ENCODE measurements at places on chromosomes 1 and 21.

GRCh38 chr1:48841966-48842365 is 65.3 kb upstream of the BEND5 start:
- no peak for DNase-seq

DNA sequence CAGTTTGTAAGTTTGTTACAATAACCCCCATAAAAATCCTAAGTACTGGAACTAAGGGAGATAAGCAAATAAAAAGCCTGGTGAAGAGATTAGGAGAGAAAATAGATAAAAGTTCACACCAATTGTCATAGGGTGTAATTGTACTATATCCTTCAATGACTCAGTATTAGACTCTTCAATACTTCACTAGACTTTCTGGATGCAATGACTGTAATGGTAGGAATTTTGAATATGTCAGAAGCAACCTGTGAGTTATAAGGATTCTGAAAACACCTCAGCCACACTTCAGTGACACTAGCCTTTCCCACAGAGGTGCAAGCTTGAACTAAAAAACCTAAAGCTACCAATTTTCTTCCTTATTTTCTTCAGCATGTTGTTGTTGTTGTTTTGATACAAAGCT is 147.9 kb downstream of the PTGER3 start:
- no peak for DNase-seq

GRCh38 chr1:81023187-81023724 is 777.5 kb upstream of the ADGRL2 start:
- no peak for DNase-seq

DNA sequence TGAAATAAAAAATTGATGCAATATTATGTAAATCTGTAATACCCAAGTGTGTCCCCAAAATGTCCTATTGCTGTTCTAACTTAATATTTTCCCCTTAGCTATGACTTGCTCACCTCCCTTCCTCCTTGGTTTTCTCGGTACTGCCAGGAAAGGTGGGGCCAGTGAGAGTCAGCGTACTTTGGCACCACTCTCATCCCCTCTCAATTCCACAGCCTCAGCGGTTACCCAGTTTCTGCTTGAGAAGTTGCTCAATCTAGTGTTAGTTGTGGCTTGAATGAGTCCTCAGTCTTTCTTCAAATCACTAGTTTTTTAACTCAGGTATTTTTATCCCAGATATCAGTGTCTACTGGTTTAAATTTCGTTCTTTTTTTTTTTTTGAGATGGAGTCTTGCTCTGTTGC is 32.3 kb downstream of the BCAS2 start:
- no peak for DNase-seq

DNA sequence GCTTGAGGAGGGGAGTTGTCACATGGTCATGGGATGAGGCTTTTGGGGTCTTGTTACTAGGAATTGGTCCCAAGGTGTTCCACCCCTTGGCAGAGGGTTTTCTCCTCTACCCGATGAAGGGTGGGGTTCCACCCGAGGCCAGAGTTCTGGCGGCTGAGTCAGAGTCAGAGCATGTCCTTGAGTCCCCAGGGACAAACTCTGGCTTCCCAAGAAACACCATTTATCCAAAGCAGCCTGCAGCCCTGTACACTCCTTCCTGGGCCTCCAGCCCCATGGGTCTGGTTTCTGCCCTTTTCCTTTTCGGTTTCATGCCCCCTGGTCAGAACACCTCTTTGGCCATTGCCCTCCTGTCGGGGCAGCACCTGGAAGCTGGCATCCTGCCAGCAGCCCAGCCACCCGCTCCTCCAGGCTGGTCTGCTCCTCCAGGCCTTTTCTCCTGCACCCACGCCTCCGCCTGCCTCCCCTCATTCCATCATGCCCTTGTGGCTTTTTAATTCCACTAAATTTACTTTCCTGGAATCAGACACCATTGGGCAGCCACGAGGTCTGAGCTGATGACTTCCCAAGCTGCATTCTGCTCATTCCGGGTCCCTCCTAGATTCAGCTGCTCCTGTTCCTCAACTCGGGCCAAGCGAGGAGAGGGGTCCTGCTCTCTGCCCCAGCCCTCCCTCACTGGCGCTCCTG is 301.7 kb upstream of the VAMP3 start:
- no peak for DNase-seq

GRCh38 chr1:150606463-150607142 is 22.8 kb downstream of the ENSA start:
- DNase-seq, result no peak

All from hematopoietic multipotent progenitor cell treated with erythropoietin and hydrocortisone succinate and interleukin-3 and kit ligand, for 6 days (in vitro differentiated cells).